NCI-H1105 (cell line): ENCODE measurements at places on chromosomes 5 and 9.

DNA sequence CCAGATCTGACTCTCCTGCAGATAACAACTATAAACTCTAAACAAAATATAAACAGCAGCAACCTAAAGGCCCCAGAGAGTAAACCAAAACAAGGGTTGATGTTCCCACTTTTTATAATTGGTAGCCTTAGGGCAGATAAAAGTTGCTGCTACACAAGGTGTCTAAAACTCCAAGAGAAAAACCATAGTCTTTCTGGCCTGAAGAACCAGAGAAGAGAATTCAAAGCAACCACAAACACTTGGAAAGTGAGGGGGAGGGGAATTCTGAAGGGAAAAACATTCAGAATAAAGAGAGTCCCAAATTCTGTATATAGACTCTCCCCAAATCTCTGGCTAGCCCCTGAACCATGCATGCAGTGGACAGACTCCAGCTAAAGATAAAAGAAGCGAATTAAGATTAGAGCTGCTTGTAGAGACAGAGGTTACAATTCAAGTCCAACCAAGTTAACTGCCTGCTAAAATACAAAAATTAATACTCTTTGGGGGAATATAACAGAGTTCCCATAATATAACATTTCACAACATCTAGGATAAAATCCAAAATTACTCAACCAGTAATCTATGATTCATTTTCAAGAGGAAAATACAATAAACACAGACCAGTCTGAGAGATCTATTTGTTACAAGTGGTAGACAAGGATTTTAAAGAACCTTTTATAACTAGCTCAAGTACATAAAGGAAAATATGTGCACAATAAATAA lies 37.5 kb upstream of the RGMB start:
- no peak for DNase-seq

DNA sequence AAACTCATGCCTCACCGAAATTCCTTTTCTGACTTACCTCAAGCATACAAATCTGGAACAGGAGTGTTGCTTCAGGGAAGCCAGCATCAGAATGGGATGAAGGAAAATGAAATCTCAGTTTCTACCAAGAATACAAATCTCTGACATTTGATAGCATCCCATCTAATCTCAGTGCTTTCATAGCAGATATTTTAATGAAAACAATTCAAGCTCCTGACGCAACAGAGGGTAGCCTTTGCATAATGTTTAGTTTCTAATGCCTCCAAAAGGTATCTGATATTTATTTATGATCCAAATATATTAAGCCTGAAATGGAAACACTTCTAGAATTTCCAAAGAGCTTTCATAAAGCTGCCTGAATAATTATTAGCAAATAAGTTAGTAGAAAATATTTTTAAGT lies 251.4 kb downstream of the DEPDC1B start:
- DNase-seq = no peak

DNA sequence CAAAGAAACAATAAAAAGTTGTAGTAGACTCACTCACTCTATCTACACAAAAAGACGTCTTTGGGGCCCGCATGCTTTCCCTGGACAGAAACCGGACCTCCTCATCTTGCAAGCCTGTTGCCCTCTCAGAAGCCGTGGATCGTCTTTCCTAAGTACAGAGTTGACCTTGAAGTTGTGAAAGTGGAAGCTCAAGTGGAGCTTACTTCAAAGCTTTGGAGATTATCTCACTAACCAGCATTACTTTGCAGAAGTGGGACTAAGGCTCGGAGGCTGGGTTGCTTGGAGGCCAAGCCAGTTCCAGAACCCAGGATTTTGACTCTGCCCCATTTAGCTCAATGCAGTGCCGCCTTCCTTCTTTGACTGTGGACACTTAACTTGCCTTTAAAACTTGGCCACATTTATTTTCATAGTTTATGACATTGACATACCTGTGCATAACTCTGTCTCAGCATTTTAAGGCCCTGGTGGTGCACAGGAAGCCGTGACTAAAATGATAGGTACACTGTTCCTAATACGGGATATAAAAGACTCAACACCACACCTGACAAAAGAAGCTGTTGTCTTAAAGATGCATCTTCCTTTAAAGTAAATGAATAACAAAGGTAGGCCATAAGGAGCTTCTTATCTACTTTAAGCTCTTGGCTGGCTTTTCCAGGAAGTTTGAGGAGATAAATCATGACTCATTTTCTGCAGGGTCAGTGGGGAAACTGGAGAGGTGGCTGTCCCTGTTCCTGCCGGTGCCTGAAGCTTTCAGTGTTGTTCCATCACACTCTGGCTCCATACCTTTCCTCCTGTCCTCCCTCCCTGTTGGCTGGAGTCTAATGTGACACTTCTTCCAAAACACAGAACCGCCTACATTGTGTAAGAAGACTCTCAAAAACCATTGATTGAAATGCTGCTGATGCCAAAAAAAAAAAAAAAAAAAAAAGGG lies 10.7 kb downstream of the SLC25A25 start:
- DNase-seq = no peak

DNA sequence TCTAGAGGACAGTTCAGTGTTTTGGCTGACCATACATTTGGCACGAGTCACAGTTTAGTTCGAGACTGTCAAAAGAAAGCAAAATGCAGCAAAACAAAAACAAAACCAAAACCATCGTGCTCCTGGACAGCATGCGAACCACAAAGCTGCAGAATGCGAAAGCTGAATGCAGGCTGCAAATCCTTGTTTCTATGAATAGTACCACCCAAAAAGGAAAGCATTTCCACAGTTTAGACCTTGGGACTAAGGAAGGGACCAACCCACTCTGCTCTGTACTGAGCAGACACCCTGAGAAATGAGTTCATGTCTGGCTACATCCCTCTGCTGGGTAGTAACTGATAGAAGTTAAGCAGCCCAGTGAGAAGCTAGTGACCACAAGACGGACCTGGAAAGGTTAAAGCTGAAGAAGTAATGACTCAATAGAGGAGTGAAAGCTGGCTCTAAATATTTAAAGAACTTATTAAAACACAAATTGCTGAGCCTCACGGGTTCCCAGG lies 3.9 kb downstream of the GCNT4 start:
- no peak for DNase-seq

DNA sequence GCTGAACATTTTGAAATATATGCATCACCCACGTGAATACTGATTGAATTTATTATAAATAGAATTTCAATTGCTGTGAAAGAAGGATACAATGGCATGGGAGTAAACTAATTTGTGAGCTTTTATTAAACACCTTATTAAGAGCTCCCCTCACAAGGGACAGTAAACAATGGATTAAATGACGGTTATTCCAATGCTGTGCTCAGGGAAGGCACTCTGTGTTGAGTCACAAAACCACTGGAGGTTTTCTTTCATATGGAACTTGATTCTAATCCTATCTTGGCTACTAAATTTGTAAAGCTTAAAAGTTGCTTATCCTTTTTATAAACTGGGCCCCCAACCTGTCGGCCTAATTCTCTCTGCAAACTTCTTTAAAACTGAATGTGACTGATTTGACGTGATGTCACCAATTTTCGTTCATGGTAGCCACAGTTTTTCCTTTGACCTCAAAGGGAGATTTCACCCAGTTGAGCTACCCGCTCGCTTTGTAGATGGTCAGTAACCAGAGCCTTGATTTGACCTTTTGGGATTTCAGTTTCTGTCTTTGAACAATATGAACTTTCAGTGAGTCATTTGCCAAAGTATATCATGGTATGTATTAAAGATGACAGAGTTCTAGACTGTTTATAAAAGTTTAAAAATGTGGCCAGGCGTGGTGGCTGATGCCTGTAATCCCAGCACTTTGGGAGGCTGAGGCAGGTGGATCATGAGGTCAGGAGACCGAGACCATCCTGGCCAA lies 61.3 kb upstream of the PIK3R1 start:
- no peak for DNase-seq
